Astrocyte of the hippocampus (primary cell): ENCODE measurements at places on chromosomes 11 and 22.

- DNase-seq = no peak
These were observed 10.1 kb upstream of the OR4A15 start for GRCh38 chr11:55357560-55358184.

GRCh38 chr11:24642648-24643047 is 145.8 kb downstream of the LUZP2 start:
- no peak for DNase-seq

GRCh38 chr22:29478326-29479276 is 1.4 kb upstream of the NEFH start:
- peak; percentile 60 for DNase-seq

DNA sequence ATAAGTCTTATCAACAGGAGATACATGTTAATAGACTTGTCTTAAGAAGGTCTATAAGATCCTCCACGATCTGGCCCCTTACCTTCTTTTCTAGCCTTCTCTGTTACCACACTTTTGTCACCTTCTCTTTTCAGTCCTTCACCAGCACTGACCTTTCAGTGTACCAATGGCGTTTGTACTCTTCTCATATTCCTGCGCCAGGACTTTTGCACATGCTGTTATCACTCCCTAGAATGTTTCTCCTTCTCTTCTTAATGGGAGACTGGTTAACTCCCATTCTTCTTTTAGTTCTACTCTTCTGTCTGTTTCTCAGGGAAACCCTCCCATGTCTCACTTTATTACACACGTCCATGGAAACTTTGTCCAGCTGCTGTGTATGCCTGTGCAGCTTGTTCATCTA is 4.4 kb upstream of the EED start:
- no peak for DNase-seq

- DNase-seq = no peak
These were observed 12.1 kb downstream of the DCUN1D5 start for GRCh38 chr11:103079833-103080232.

GRCh38 chr11:34826384-34826726 is 89.8 kb downstream of the APIP start:
- DNase-seq = no peak

DNA sequence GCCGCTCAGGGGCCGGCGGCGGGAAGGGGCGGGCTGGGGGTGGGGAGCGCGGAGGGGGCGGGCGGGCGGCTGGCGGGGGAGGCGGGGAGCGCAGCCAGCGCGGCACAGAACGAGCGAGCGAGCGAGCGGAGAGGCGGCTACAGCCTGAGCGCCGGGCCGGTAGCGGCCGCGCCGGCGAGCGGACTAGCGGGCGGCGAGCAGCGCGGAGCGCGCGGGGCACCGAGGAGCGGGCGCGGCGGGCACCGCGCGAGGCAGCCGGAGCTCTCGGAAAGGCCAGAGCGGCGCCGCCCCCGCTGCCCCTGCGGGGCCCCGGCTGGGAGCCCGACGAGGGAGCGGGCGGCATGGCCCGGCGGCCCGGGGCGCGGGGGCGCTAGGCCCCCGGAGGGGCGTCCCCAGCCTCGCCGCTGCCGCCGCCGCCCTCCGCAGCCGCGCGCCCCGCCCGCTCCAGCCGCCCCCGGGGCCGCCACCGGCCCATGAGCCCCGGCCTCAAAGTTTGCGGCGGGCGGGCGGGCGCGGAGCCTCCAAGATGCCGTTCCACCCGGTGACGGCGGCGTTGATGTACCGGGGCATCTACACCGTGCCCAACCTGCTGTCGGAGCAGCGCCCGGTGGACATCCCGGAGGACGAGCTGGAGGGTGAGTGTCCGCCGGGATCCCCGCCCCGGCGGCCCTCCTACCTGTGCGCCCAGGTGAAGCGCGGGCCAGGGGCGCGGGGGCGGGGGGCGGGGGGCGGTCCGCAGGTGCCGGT is at the start of gene CABP7:
CABP7 (plus strand) TSS at position 105 of the 747 bp plus-strand sequence; CDS start at position 527, 422 bp downstream.
- peak; percentile 54 for DNase-seq

DNA sequence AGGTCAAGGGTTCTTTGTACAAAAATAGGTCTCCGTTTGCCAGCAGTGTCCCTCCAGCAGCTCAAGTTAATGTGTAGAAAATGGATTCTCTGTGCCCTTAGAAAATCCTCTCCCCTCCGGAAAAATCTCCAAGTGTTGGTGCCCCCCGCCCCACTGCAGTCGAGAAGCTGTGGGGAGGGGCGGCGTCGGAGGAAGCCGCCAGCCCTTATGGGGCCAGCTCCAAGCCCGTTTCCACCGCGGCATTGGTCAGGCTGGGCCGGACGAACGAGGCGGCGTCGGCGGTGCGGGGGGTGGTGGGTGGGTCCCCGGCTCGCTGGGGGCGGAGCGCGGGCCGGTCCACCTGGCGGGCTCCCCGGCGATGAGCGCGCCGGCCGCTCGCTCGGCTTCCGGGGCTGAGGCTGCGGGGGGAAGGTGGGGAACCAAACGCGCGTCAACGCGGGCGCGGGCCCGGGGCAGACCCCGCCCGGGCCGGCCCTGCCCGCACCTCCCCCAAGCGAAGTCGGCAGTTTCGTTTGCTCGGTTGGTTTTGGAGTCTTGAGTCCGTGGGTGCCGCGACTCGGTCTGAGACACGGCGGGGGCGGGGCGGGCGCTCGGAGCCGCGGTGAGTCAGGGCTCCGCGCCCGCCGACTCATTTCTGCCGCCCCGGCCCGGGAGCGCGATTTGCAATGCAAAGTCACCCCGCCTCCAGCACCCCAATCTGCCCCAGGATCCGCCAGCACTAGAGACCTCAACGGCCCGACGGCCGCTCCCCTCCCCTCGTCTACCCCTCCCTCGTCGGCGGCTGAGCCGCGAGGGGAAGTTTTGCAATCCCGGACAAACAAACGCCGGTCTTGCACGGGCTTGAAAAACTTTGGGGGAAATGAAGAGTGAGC is 1.4 kb downstream of the ASCL2 start:
- DNase-seq = peak; percentile 35

- no peak for DNase-seq
These were observed 9.9 kb upstream of the GNB1L start for GRCh38 chr22:19864538-19865106.

- DNase-seq = no peak
These were observed 11.8 kb downstream of the BARX2 start for GRCh38 chr11:129387434-129387833.

DNA sequence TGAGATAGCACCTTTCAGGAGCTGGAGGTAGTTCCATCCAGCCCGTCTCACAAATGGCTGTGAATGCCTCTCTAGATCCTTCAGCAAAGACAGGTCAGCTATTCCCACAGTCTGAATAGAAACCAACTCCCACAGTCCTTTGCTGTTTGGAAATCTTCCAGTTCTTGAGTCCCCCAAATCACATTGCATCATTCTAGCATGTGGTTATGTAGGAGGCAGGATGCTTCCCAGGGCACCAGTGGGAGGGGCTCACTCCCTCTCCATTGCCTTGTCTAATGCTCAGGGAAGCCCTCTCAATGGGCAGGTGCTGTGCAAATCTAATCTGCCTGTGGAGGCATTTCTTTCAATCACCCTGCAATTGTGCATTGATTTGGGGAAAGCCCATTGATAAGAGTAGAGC is 14.6 kb downstream of the NAV2 start:
- DNase-seq = peak; percentile 39

DNA sequence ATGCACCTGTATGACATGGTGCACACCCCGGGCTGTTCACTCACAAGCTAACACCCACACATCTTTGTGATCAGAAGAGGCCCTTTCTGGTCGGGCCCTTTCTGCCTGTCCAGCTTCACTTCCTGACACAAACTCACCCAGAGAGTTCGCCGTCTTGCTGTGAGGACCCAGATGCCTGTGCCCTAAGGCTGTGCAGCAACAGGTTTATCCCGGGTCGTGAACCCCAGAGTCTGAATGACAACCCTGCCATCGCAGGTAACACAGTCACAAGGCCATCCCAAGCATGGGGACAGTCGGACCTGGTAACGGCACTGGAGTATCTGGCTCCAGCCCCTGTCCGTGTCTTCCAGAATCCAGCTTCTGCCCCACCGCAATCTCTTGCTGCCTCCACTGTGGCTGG is 235.1 kb downstream of the BUD13 start:
- DNase-seq = no peak

DNA sequence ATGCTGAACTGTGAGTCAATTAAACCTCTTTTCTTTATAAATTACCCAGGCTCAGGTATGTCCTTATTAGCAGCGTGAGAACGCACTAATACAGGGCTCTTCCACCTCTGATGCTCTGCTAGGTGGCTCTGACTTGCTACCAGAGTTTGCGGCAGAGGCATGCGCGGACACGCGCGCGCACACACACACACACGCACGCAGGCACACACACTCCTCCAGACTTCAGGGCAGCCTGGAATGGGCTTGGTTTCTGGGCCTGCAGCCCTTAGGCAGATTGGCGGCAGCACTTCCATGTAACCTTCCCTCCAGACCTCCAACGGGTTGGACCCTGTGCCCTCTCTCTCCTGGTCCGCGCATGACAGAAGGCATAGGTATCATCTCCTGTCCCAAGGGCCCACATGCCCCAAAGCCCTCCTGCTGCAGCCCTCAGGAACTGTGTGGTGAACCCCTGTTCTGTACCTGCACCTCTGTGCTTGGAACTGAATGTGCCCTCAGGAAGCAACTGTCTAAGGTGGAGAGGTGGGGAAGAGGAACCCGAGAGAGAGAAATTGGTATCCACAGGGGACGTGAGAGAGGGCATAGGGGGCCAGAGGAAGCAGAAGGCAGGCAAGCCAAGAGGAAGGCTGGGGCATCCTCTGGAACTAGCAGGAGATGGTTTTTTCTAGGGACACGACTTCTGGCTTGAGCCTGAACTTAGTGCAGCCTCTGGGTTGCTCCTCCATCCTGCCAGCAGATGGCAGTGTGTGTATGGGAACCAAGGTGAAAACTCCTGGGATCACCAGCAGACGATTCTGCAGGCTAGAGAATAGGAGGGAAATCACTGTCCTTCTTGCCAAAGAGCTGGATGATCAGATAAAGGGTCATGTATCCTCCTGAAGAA is 23.4 kb upstream of the RIC3 start:
- peak; percentile 83 for DNase-seq

DNA sequence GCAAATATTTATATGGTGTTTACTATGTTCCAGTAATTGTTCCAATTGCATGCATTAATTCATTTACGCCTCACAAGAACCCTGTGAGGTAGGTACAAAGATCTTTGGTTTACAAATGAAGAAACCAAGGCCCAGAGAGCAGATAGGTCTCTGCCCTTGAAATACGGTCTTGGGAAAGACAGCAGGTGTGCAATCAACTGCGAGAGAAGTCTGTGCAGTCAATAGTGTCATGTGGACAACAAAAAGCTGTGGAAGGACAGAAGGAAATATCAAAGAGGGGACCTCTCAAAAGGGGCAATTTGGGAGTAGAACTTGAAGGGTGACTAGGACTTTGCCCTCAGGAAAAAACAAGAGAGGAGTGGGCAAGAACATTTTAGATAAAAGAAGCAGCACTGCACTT is 8.9 kb downstream of the CNTF start:
- DNase-seq = no peak

DNA sequence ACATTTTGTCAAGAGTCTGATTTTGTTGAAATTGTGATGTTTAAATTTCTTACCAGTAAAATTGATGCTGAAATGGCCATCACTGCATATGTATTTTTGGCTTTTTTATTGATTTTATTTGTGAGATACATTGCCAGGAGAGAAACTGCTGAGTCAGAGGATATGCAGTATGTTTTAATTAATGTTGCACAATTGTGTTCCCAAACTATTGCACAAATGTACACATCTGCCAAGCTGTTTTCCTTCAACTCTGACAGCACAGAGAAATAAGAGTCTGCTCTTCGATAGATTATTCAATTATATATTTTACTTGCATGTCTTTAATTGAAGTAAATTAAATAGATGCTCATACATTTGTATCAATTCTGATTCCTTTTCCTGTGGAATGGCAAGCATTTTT is 640.2 kb upstream of the LUZP2 start:
- DNase-seq = no peak

DNA sequence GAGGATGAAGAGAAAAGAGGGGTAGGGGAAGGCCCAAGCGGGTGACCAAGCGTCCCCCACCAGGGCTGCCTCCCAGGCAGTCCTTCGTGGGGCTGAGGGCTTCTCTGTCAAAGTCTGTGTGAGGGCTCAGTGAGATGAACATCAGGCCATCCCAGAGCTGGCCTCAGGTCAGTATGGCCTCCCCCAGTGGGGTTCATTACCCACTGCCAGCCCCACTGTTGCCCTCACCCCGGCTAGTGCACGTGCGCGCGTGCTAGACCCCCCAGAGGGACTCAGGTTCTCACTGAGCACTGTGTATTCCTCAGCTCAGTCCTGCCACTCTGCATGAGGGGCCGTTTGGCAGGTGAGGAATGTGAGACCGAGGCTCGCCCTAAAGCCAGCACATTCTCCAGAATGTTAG is 3.3 kb downstream of the KDELR3 start:
- no peak for DNase-seq

- no peak for DNase-seq
These were observed 118.8 kb downstream of the MPPED1 start for GRCh38 chr22:43530349-43531201.

DNA sequence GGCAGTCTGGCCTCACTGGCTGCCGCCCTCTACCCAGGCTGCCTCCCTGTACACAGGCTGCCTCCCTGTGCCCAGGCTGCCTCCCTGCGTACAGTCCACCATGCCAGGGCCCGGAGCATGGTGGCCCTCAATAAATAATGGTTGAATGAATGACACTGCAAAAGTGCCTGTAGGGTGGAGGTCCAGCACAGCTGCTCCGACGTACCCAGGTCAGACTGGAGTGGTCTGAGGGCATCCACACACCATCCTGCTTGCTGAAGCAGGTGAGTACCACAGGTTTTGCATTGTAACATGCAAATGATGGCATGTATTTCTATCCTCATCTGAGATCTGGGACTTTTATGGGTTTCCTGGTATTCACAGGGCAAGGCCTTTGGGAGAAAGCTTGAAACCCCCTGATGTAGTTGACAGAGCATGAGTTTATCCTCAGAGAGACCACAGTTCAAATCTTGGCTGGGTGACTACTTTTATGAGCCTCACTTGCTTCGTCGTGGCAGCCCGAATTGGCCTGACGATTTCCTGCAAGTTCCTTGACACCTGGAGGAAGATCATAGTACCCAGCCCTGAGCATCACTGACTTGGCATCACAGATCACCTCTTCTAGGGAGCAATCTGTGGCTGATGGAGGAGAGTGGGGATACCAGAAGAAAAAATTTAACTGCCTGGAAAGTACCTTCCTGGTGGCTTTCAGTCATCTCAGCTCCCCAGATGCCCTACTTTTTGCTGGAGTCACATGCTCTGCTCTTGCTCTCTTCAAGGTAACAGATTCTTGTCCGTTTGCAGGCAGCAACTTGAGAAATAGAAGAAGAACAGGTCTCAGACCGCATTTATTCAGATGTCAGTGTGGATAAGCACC is 16.0 kb upstream of the CYB5R3 start:
- DNase-seq = no peak

DNA sequence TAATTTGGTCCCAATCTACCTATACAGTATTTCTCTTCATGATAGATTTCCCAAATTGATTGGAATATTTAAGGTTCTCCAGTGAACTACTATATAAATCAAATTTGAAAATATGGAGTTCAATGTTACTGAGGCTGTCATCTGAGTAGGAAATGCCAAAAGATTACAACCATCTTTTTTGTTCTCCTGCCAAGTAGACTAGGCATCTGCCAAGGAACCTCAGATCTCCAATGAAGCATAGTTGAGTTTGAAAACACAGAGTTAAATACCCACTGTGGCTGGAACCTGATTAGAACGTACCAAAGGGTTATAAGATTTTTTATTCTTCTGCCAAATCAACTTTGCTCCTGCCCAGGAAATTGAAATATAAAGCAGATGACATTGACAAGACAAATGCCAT is 330.9 kb downstream of the CNTN5 start:
- DNase-seq = peak; percentile 42
